Liver (tissue), 10 donors: ENCODE measurements at places on chromosomes 1 and 21.

- no peak for DNase-seq
Observed at GRCh38 chr1:180905927-180906326, 6.8 kb upstream of the KIAA1614 start.

DNA sequence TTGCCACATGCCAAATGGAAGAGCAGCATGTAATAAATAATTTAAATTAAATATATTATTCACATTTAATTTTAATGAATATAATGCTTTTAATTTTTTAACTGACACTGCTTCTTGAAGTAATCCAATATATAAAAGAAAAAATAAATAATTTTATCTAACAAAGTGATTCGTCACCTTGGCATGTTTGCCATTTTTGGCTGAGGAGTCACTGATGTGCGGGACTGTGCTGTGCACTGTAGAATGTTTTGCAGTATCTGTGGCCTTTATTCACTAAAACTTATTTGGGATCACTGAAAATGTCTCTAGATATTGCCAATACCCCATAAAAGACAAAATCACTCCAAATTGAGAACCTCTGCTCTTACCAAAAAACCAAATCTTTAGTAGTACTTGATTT, 807.8 kb downstream of the BRINP3 start:
- DNase-seq = no peak

GRCh38 chr1:244164511-244164890, 113.4 kb downstream of the ZBTB18 start:
- DNase-seq = no peak

DNA sequence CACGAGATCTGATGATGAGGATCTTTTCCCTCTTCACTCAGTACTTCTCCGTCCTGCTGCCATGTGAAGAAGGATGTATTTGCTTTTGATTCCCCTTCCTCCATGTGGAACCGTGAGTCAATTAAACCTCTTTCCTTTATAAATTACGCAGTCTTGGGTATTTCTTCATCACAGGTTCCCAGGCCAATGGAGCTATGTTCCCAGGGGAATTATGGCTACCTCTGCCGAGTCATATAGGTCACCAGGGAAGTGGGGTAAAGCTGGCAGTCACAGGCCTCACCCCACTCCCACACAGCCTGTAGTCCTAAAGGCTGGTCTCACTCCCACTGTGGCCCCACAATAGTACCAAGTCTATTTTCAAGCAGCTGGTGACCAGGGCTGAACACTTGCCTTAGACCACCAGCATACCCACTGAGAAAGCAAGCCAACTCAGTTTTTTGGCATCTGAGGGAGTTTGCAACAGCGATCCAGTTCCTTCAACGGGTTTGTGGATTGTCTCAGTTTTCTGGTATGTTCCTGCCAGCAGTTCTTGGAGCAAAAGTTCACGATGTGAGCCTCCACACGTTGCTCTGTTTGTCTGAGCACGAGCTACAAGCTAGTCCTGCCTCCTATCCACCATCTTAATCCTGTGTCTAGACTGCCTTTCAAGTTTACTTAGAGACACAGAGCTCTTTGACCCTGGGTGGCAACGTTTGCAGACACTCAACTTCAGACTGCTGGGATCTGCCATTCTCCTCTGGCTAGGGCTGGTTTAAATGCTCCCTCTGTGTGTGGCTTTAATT, 104.5 kb downstream of the CENPF start:
- no peak for DNase-seq

- DNase-seq = no peak
Observed at GRCh38 chr1:207959141-207959825, 48.4 kb upstream of the CD34 start.

DNA sequence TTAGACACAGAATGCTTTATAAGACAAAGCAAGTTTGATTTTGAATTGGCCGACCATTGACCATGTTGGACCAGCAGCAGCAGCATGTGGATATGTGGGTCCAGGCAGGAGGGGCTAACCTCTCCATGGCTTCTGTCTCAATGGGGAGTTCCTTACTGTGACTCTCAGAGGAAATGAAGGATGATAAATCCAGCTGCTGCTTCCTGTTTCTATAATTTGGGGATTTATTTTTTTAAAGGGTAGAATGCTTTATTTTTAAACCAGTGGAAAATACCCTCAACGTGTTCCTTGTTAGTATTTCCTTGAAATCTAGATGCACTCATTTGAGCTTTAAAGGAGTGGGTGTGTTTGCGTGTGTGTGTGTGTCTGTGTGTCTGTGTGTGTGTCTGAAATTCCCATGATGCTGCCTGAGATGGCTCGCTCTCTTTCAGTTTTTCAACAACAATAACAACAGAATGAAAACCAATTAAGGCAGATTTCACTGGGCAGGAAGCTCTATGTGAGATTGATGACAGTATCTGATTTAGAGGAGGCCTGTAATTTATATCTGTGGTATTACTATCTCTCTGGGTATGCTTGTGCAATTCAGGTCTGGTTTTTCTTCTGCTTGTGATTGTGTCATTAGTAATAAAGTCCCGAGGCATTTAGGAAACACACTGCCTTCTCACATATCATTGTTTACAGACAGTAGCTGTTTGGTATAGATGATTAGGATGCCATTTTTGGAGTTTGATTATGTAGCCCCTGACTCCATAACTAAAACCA, 86.1 kb upstream of the ZNF326 start:
- DNase-seq = no peak

GRCh38 chr21:27359141-27359540, 392.3 kb upstream of the ADAMTS5 start:
- no peak for DNase-seq
